ENCODE measurements at places on chromosomes 1 and 21.

DNA sequence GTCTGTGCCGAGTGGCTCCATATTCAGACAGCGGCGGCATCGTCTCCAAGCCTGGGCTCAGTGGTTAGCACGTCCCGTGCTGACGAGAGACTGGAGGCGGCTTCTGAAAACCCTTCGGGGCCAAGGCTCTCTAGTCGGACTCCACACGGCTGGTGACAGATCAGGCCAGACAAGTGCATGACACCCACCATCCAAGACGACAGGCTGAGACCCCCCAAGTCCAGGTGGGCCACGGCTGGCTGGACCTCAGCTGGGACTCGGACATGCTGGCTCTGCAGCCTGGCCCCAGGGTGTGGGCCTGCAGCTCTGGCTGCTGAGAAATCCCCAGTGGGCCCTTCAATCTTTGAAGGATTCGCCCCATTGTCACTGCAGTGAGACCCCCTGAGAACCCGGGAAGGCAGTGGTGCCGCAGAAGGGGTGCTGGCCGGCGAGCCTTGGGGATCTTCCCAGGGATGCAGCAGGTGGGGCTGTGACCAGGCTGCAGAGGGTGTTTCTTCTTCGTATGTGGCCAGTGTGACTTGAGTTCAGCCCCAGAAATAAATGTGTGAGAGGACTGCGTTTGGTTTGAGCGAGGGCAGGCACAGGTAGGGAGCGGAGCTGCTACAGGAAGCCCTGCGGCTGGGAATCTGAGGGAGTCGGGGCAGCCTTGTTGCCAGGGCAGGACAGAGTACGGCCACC, 15.9 kb upstream of the SLC19A1 start:
- DNase-seq, result no peak

GRCh38 chr1:56286506-56286905, 292.9 kb downstream of the PLPP3 start:
- DNase-seq, result no peak

GRCh38 chr21:36004441-36004840, 55.9 kb downstream of the SETD4 start:
- DNase-seq, result no peak

GRCh38 chr1:29240400-29240837, 4.1 kb downstream of the PTPRU start:
- no peak for DNase-seq

GRCh38 chr1:233193741-233194140, 101.8 kb downstream of the PCNX2 start:
- no peak for DNase-seq

GRCh38 chr1:40806731-40807695, 23.4 kb downstream of the KCNQ4 start:
- DNase-seq, result no peak

GRCh38 chr1:25732821-25733220, 67.2 kb upstream of the SELENON start:
- DNase-seq, result no peak
